ENCODE measurements at places on chromosomes 13 and 19. TPM values are rescaled to one million over a fixed set of nuclear protein-coding genes. Genes with fewer than 3 reads are reported as not detected.

- no peak for DNase-seq
These were observed 13.3 kb upstream of the MKNK2 start for GRCh38 chr19:2064395-2064787.

DNA sequence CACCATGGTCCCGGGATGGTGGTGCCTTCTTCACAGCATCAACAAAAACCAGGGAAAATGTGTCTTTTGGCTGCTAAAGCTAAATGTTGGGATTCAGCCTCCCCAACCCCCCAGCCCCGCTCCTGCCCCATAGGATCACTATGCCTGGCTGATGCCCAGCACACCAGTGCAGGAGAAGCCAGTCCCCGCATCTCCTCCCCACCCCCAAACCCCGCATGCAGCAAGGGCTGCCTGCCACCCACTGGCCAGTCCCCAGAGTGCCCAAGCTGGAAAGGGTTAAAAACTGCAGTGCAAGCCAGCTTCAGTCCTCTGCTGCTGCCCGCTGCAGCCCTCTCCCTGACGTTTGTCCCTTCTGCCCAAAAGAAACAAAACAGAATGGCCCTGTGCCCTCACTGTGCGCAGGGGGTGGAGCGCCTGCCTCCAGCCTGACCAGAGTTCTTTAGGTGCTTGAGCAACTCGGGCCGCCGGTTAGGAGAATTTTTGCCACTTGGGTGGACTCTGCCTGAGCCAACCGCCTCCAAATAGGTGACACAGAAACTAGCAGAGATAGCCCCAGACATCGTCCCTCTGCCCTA, 3.7 kb downstream of the CALM3 start:
- no peak for DNase-seq

DNA sequence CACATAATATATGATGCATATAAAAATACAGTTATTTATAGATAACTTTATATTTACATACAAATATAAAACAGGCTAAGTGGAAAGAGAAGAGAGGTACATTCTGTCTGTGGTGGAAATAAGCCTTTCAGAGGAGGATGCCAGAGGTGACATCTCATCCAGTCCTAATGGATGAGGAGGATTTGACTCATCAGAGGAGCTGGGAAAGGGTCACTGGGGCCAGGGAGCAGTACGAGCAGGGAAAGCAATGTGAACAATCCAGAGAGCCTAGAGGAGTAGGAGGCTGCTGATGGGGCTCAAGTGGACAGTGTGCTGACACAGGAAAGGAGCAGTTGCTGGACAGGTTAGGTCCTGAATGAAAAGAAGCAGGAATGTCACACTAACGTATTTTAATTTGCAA, 18.6 kb downstream of the NALCN start:
- DNase-seq: no peak

DNA sequence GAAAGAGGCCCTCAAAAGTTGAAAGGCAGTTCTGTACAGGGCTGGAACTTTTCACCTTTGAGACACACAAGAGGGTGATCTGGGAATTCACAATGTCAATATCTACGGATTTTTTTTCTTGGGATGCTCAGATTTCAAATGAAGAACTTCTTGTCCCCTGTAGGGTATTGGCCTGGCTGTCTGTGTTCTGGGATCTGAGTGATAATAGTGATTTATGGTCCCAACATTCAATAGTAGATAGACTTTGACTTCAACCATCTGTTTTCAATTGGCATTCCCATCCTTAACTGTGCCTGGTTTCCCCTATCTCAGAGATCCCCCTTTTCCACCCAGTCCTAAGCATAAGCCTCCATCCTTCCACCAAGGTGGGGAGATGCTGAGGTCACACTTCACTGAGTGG, 274.1 kb downstream of the COG6 start:
- DNase-seq: no peak

GRCh38 chr13:41304551-41304950, 6.5 kb upstream of the NAA16 start:
- DNase-seq: no peak

GRCh38 chr13:110438776-110439175, 122.7 kb downstream of the RAB20 start:
- DNase-seq: no peak

DNA sequence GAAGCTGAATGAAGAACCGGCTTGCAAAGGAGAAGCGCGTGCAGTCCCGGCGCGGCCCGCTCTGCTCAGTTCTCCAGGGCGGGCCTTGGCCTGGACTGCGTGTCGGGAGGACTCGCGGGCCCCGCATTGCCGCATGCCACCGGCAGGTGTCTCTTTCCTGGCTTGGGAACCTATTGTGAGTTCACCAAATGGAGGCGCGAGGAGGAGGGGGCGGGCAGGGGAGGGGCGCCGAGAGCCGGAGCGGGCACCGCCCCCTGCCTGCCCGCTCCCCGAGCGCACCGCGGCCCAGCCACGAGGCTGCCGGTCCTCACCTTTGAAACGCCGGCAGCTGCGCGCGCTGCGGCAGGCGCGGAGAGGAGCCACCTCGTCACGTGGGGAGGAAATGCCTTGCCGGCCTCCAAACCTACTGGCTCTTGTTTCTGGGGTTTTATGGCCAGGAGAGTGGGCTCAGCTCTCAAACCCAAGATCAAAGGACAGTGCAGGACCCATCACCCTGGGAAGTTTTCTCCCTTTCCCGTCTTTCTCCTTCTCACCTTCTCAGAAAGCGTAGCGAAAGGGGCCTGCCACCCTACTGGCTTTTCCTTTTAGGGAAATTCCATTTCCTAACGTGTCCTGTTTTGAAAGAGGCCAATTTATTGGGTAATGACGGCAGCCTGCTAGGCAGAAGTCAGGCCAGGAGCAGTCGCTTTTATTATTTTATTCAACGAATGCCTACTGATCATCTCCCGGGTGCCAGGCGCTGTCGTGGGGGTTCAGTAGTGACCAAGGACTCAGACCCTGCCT, 13.8 kb upstream of the UBE2L5 start:
- DNase-seq: peak; percentile 96

Gene ERICH4
- not detected for total RNA-seq
